ENCODE measurements at places on chromosomes 11 and 22. TPM values are rescaled to one million over a fixed set of nuclear protein-coding genes. Genes with fewer than 3 reads are reported as not detected.
A peak's percentile ranks its signal among the peaks of the same experiment; 100 is the strongest.

Gene PPM1F
- 17.5 TPM for total RNA-seq

Gene OR5A2
- total RNA-seq = not detected

Gene HPX
- 0.44 TPM for total RNA-seq

Gene LDHAL6A
- total RNA-seq = not detected

Gene NDUFA6
- total RNA-seq = 270 TPM

DNA sequence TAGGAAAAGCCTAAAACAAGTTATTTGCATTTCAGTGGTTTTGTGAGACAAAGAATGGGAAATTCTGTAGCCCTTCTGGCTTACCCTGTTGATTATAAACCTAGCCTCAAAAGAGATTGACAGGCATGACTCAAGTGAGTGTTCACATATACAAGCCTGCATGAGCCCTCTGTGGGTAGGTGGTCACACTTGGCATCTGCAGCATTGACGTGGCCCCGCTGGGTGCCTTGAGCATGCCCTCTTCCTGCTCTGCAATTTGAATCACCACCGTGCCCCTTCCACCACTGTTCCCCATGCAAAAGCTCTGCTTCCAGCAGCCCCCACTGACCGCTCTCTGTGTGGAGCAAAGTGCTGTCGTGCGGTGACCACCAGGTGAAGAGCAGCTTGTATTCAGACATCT lies 21.0 kb upstream of the ADSL start:
- DNase-seq = no peak
- no peaks in the 10 kb centered on the region for H3K27me3 ChIP-seq
- H3K27ac ChIP-seq = no peak overlapping the region
- H3K4me3 ChIP-seq = no peak overlapping the region
- peaks cover 56% of the 10 kb centered on the region for H3K36me3 ChIP-seq
- H3K4me1 ChIP-seq = peaks cover 20% of the 10 kb centered on the region

GRCh38 chr11:76238551-76238950 lies 32.2 kb upstream of the WNT11 start:
- peaks cover 29% of the 10 kb centered on the region for H3K4me1 ChIP-seq
- no peaks in the 10 kb centered on the region for H3K36me3 ChIP-seq
- H3K4me3 ChIP-seq = no peak overlapping the region
- H3K27me3 ChIP-seq = peaks cover 24% of the 10 kb centered on the region
- no peak overlapping the region for H3K27ac ChIP-seq

- H3K4me1 ChIP-seq = no peaks in the 10 kb centered on the region
- H3K4me3 ChIP-seq = no peak overlapping the region
- no peak overlapping the region for H3K27ac ChIP-seq
- no peak for DNase-seq
- no peaks in the 10 kb centered on the region for H3K36me3 ChIP-seq
These were observed 98.0 kb downstream of the KIF18A start for GRCh38 chr11:28009996-28010395.

DNA sequence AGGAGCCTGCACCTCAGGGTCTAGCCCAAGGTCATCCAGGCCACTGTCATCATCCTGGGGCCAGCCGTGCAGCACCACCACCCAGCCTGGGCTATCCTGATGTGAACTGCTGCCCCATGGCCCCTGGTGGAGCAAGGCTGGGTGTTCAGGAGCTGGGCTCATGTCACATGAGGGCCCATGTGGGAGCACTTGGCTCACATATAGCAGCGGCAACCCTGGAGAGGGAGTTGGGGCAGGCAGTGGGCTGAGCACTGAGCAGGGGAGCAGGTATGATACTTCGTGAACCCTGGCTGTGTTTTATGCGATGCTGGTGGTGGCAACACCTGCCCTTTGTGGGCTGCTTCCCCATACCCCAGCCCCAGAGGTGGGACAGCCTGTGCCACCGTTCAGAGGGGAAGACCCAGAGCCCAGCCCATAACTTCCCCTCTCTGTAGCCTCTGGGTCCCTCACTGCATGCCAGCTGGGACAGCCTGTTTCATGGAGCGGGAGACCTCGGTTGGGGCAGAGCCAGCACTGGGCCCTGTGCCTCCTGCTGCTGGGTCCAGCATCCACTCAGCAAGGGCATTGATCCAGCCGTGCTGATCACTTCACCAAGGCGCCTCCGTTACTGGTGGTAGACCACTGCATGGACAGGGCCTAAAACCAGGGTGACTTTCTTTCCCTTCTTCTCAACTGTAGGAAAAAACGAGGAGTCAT lies 62.5 kb upstream of the SUSD2 start:
- peak overlapping the region; percentile 67 for H3K27ac ChIP-seq
- DNase-seq = peak; percentile 79
- H3K4me3 ChIP-seq = no peak overlapping the region
- H3K4me1 ChIP-seq = peaks cover 32% of the 10 kb centered on the region
- H3K27me3 ChIP-seq = no peaks in the 10 kb centered on the region
- peaks cover 82% of the 10 kb centered on the region for H3K36me3 ChIP-seq

DNA sequence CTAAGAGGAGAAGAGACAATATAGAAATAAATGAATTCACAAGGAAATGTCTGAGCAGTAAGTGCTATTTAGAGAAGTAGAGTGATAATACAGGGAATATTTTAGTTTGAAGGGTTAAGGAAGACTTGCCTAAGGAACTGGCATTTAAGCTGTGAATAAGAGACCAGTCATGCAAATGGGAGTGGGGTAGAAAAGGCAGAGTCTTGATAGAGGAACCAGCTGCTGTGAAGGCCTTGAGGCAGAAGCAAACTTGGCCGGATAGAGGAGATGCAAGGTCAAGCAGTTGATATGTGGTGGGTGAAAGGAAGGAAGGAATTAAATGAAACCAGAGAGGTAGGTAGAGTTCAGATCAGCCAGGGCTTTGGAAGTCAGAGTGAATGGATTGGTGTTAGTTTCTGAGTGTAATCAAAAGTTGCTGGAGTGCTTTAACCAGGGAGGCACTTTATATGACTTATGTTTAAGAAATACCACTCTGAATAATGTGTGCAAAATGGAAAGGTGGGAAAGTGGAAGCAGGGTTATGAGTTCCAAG lies 198.4 kb upstream of the SESN3 start:
- H3K36me3 ChIP-seq = no peaks in the 10 kb centered on the region
- peaks cover 13% of the 10 kb centered on the region for H3K27me3 ChIP-seq
- H3K4me1 ChIP-seq = peaks cover 10% of the 10 kb centered on the region
- H3K27ac ChIP-seq = no peak overlapping the region
- no peak overlapping the region for H3K4me3 ChIP-seq

GRCh38 chr11:9675691-9676090 lies 11.8 kb downstream of the SWAP70 start:
- H3K27ac ChIP-seq = no peak overlapping the region
- no peaks in the 10 kb centered on the region for H3K36me3 ChIP-seq
- DNase-seq = no peak
- H3K4me1 ChIP-seq = peaks cover 42% of the 10 kb centered on the region

DNA sequence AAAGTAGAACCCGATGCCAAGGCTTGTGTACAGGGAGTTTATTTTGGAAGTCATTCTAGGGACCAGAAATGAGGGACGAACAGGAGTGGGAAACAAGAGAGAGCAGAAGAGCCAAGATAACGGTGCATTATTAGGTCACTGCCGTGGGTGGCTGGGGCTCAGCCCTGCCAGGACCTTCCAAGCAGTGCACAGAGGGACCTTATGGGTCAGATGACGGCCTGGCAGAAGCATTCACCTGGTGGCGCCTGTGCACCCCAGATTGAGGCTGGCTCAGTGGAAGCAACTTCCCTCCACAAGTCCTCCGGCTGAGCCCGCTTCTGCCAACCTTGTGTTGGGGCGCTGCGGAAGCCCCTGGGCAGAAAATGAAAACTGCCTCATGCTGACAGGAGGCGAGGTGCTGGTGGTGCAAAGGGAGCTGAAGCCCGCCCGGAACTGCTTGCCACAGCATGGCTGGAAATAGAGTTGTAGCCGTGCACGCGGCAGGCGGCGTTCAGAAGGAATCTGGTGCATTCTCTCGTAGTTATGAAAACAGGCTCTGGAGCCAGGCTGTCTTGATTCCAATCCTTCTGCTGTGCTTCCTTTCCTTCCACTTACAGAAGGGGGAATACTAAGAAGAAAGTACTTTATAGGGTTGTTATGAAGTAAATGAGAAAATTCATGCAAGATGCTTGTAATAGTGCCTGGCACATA lies 22.2 kb upstream of the TP53I11 start:
- DNase-seq = no peak
- H3K4me3 ChIP-seq = no peak overlapping the region
- no peaks in the 10 kb centered on the region for H3K27me3 ChIP-seq
- no peak overlapping the region for H3K27ac ChIP-seq
- peaks cover 25% of the 10 kb centered on the region for H3K4me1 ChIP-seq

GRCh38 chr11:126426106-126426505 lies 70.6 kb downstream of the ST3GAL4 start:
- no peaks in the 10 kb centered on the region for H3K36me3 ChIP-seq
- no peak for DNase-seq
- no peak overlapping the region for H3K27ac ChIP-seq
- no peaks in the 10 kb centered on the region for H3K27me3 ChIP-seq
- no peak overlapping the region for H3K4me3 ChIP-seq

DNA sequence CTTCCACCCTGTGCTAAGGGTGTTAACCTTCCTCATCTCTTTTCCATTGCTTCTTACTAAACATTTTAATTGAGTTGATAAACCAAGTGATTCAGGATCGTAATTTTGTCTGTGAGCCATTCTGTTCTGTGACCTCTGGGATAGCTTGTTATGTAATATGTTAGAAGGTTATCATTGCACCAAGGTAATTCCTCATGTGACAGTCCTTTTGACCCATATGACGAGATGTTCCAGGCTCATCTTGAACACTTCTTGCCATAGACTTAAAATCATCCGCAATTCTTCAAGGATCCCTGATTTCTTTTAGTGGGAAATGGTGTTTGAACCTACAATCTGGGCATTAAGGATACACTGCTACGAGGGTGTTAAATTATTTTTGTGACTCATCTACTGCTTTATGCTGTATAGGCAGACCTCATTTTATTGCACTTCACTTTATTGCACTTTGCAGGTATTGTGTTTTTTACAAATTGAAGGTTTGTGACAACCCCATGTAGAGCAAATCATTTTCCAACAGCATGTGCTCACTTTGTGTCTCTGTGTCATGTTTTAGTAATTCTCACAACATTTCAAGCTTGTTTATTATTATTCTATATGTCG lies 19.0 kb upstream of the MPZL2 start:
- H3K27ac ChIP-seq = no peak overlapping the region
- DNase-seq = no peak
- H3K27me3 ChIP-seq = no peaks in the 10 kb centered on the region

Measured in left ventricle myocardium inferior (tissue), 1 donor.